Thyroid gland (tissue), 4 donors: ENCODE measurements at places on chromosomes 5 and 9. TPM values are rescaled to one million over a fixed set of nuclear protein-coding genes. Genes with fewer than 3 reads are reported as not detected.

Gene SAPCD2
- 0.67 TPM for total RNA-seq

Gene GRM6
- not detected for total RNA-seq

Gene CCL27
- total RNA-seq, result not detected

Gene C9orf153
- 0.71 TPM for total RNA-seq

Gene ANKRD18B
- 0.59 TPM for total RNA-seq

Gene SPATA6L
- 15.5 TPM for total RNA-seq

Gene MAP1B
- total RNA-seq, result 94.9 TPM

Gene LTC4S
- total RNA-seq, result 22.2 TPM

Gene CSF1R
- 9.1 TPM for total RNA-seq

DNA sequence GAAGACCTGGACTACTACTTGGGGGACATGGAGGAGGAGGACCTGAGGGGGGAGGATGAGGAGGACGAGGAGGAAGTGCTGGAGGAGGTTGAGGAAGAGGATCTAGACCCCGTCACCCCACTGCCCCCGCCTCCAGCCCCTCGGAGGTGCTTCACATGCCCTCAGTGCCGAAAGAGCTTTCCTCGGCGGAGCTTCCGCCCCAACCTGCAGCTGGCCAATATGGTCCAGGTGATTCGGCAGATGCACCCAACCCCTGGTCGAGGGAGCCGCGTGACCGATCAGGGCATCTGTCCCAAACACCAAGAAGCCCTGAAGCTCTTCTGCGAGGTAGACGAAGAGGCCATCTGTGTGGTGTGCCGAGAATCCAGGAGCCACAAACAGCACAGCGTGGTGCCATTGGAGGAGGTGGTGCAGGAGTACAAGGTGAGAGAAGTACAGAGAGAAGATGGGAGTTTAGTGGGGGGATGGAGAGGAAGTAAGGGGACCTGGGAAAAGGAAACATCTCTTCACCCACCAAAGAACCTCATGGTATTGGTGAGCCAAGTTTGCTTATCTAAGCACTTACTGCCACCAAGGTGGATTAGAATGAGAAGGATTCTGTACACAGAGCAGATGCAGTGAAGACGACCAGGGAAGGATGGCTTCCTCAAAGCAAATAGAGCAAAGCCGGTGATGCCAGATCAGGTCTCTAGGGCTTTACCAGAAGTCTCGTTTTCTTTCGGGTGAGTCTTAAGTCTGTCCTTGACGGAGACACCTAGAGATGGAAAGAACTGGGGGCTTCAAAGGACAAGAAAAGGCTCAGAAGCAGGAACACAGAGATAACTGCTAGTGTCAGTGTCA lies 1.5 kb downstream of the TRIM41 start:
- DNase-seq, result no peak

DNA sequence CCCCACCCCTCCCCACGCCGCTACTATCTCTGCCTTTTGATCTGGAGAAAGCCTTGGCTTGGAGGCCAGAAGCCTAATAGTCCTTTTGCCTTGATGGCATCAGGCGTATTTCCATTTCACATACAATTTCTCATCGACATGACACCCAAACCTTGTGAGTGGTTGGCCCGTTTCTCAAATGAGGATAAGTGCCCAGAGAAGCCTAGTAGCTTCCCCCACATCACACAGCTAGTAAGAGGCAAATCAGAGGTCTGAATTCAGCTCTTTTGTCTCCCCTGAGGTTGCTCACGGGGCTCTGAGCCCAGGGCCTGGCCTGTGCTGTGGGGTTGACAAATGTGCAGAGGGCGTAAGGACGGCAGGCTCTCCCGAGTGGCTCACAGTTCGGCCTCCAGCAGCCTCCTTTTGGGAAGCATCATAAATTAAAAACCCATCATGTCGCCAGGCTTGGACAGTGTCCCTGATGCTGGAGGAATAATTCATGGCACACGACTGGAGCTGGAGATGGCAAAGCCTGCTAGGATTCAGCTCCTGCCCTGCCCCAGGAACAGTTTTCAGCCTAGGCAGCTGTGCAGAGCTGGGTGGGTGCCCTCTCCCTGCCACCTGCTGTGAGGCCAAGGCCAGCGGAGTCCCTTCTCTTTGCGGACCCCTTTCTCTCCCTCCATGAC lies 263.8 kb downstream of the NSG2 start:
- DNase-seq, result no peak

DNA sequence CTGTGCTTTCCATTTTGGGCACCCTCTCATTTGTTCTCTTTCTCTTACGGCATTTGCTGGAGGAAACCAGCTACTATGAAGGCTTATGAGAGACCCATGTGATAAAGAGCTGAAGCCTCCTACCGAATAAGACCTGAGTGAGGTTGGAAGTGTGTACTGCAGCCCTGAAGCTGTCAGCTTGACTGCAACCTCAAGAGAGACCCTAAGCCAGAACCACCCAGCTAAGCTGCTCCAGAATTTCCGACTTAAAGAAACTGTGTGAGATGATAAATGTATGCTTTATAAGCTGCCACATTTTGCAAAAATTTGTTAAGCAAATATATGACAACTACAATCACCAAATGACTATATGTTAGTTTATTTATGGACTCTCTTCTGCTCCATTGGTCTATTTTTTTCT lies 151.7 kb upstream of the PTPRD start:
- DNase-seq, result no peak

- DNase-seq, result no peak
Observed at GRCh38 chr5:2143646-2144353, 261.1 kb upstream of the IRX4 start.

GRCh38 chr5:143086908-143087637 lies 316.4 kb downstream of the NR3C1 start:
- DNase-seq, result no peak

- no peak for DNase-seq
Observed at GRCh38 chr9:133088756-133089155, 27.0 kb downstream of the CEL start.

DNA sequence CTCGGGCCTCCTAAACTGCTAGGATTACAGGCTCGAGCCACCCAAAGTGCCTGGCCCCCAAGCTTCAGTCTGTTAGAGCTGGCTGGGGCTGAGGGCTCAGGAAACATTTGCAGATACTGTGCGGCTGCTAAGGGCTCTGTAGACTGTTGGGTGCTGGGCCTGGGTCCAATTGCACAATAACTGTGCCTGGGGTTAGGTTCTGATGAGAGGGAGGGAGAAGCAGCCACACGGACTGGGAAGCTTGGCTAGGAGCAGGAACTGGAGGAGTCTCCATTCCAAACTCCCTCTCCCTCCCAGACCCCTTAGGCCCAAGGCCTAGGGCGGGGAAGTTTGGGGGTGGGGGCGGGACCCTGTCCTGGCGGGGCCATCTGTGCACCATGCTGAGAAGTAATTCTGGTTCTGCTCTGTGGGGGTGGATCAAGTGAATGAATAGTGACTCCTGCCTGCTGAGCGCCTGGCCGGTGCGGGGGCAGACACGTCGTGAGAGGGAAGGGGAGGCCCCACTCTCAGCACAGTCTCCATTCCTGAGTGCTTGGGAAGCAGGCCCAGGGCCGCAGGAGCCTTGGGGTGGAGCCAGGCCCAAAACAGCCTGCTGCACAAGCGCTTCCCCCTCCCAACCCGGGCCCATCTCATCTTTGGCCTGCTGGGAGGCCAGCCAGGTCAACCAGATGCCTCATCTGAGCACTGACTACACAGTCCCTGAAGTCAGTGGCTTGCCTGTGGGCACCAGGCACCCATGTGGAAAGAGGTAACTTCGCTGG lies 1.5 kb downstream of the ASS1 start:
- peak; percentile 97 for DNase-seq

- no peak for DNase-seq
Observed at GRCh38 chr5:124419531-124419930, 326.9 kb downstream of the ZNF608 start.

DNA sequence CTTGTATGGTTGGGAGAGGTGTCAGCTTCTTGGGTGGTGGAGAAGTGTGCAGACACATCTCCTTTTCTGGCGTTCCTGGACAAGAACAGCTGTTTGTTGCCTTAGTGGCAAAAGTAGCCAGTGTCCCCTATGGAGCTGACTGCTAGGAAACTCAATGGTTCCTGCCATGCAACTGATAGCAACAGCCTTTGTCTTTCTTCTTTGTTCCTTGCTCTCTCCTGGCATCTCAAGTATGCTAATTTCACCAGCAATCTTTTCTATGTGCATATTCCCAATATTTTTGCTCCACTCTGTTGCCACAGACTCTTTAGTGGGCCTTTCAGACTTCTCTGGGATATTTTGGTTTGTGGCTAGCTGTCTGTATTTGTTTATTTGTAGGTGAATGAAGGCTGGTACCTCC lies 36.7 kb downstream of the FBXO4 start:
- DNase-seq, result no peak

DNA sequence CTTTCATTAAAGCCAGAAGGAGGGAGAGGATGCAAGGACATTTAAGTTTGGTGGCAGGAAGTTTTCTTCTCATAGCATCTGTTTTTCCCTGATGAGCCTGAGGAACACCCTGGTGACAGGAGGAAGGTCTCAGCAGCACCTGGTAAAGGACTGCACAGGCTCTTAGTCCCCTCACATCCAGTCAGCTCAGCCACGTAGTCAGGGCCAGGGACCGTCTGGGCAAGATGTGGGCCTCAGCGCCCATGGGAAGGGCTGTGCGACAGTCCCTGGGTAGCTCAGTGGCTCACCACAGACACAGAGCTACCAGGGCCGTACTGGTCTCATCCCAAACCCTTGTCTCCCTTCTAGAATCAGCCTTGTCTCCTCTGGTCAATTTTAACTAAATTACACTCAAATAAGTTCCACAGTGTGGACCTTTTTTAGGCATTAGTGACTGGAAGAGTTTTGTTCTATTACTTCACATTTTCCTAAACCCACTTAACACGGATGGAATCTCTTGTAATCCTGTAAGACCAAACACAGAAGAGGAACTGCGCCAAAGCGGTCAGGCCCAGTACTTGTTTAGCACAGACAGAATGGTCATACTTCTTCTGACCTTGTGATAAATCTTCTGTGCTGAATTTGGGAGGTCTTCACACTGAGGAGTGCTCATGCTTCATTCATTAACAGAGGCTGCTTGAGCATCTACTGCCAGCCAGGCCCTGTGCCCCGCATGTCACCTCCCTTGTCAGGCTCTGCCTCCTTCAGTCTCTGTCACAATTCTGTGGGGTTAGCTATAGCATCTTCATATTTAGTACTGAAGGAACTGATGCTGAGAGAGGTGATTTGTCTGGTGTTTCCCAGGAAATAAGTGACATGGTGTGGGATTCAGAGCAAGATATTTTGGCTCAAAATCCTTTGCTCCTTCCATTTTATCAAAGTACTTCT lies 91.4 kb downstream of the ANGPTL2 start:
- DNase-seq, result no peak

DNA sequence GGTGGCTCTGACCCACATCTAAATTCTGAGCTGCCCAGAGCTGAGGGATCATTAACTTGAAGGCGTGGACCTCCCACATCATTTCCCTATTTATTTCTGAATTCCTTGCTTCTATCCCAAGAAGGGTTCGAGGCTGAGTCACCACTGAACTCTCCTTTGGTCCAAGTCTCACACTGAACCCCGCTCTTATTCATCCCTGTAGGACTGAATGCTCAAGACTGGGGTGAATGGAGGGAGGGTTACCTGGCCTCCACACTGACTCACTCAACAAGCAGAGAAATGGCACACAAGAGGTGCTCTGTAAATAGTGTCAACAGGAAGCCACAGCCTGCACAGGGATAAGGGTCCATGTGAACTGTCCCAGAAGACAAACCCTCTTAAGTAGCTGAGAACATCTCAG lies 79.1 kb upstream of the FSTL4 start:
- no peak for DNase-seq

DNA sequence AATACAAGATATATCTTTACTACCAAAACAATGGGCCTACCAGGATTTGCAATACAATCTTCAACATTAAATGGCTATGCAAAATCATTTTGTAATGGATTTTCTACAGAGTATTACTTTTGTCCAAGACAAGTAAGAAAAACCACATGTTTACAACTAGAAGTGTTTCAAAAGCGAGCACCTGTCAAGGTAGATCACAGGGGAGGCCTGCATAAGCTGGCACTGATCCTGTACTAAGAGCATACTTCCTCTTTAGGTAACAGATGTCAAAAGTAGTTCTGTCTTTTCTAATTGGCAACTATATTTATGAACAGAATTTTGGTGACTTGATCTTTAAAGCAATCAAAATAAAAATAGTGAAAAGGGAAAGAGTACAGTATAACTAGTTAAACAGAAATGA lies 249.0 kb downstream of the MLLT3 start:
- no peak for DNase-seq

DNA sequence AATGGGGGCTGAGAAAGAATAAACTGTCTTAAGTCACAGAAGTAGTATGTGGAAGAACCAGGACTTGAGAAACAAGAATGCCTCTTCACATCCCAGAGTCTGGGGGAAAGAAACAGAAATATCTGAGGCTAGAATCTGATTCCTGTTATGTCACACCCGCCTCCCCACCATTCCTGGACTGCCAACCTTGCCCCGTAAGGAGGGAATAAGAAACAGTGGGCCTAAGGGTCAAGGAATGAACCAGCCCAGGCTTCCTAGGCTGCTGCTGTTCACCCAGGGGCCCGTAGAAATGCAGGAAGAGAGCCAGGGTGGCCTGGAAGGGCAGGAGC lies 4.3 kb downstream of the PCDH1 start:
- no peak for DNase-seq

- DNase-seq, result no peak
Observed at GRCh38 chr5:96320797-96321196, 112.3 kb downstream of the PCSK1 start.

DNA sequence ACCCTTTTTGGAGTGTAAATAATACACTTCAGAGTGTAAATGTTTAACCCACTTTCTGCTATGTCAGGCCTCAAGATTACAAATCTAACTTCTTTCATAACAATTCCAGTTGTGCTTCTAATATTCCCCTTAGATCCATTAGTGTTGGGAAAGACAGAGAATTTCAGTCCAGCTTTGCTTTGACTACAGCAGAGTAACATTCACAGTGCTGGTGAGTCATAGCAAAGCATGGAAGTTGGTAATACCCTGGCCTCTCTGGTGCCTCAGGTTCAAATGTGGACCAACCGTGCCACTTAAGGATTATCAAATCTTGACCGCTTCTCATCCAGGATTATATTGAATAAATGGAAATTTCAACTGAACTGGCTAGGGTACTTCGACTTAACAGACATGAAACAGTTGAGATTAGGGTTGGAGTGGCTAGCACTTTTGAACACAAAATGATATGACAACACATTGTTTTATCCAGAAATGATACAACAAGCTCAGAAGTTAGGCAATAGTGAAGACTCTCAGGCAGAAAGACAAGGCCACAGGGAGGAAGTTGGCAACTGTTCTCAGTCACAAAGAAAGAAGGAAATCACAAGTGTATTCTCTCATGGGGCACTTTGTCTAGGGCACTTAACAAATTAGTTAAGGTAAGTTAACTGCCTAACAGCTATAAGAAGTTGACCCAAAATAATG lies 24.4 kb upstream of the RASA1 start:
- no peak for DNase-seq

GRCh38 chr5:17316970-17317459 lies 99.6 kb downstream of the BASP1 start:
- no peak for DNase-seq

DNA sequence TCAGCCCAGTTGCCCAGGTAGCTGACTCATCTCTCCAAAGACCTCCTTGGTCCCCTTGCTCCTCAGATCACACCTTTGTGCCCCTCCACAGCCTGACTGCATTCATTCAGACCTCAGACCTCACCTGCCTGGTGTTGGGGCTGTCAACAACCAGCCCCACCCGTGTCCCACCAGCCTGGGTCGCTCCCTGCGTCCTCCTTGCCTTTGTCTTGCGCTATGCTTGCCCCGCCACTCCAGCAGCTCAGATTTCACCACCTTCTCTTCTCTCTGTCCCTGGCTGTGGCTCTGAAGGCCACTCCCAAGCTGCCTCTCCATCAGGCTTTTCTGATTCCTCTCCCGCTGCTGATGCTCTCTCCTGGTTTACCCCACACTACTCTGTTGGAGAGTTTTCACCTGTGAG lies 103.5 kb downstream of the MVB12B start:
- no peak for DNase-seq
